ENCODE measurements at places on chromosomes 2 and 18. TPM values are rescaled to one million over a fixed set of nuclear protein-coding genes. Genes with fewer than 3 reads are reported as not detected.

Gene LBX2
- total RNA-seq, result 1.6 TPM

Gene AQP12B
- total RNA-seq, result not detected

Gene KCNG2
- total RNA-seq, result not detected

Gene KIAA2012
- not detected for total RNA-seq

Gene DCC
- total RNA-seq, result under 0.01 TPM

Gene CAVIN2
- total RNA-seq, result 82.5 TPM

Gene AOX1
- 0.32 TPM for total RNA-seq

Gene GALNT1
- total RNA-seq, result 477 TPM

Gene EGR4
- total RNA-seq, result not detected

Gene MOGAT1
- total RNA-seq, result not detected

Gene PTH2R
- total RNA-seq, result under 0.01 TPM

Gene KCNJ3
- not detected for total RNA-seq

Gene UNC80
- not detected for total RNA-seq

Gene GTF2A1L
- 1.3 TPM for total RNA-seq

Gene MC2R
- total RNA-seq, result not detected

Gene KLHL41
- 0.15 TPM for total RNA-seq

Gene DUSP19
- total RNA-seq, result 1.9 TPM

Gene ABCB11
- total RNA-seq, result 0.65 TPM

Gene SNRPD1
- total RNA-seq, result 19.6 TPM

Gene EIPR1
- total RNA-seq, result 50.3 TPM

Gene DSC1
- total RNA-seq, result not detected

Gene FAP
- total RNA-seq, result 7.1 TPM

Gene EVA1A
- total RNA-seq, result 138 TPM

Gene CHRNG
- total RNA-seq, result not detected

Gene CFC1
- total RNA-seq, result not detected

Gene PSMA8
- total RNA-seq, result not detected

Gene OTOF
- 0.15 TPM for total RNA-seq

Gene MPP4
- total RNA-seq, result 4.0 TPM

Gene COL5A2
- total RNA-seq, result 151 TPM

Gene MGAT5
- total RNA-seq, result 54.9 TPM

Gene RIT2
- not detected for total RNA-seq

Gene CTAGE1
- total RNA-seq, result not detected

Gene GPR45
- not detected for total RNA-seq

Gene CNDP1
- total RNA-seq, result not detected

Gene LHCGR
- not detected for total RNA-seq

Gene VWC2L
- not detected for total RNA-seq

Gene TRABD2A
- 1.1 TPM for total RNA-seq

Gene HNRNPA3
- total RNA-seq, result 62.9 TPM

Gene TSN
- 61.1 TPM for total RNA-seq

Gene SCN9A
- total RNA-seq, result 2.6 TPM

Gene MOB1A
- 136 TPM for total RNA-seq

Gene VWA3B
- total RNA-seq, result not detected

Gene COL4A4
- total RNA-seq, result not detected

Gene ANKRD62
- not detected for total RNA-seq

Gene ZBTB7C
- not detected for total RNA-seq

Gene COX5B
- 259 TPM for total RNA-seq

Gene LIMS1
- total RNA-seq, result 137 TPM

Gene CRYGC
- not detected for total RNA-seq

Gene TNFRSF11A
- 2.3 TPM for total RNA-seq

Gene GPAT2
- total RNA-seq, result 8.8 TPM

Gene DARS1
- 110 TPM for total RNA-seq

Gene LYG2
- not detected for total RNA-seq

Gene COL6A3
- 17.9 TPM for total RNA-seq

Gene TGFA
- not detected for total RNA-seq
